Cardiac ventricle fibroblast (primary cell): ENCODE measurements at places on chromosomes 7 and 10. TPM values are rescaled to one million over a fixed set of nuclear protein-coding genes. Genes with fewer than 3 reads are reported as not detected.

The SMKR1 gene
- not detected in 2 replicates for total RNA-seq

The OR2A5 gene
- not detected in 2 replicates for total RNA-seq

The AKR1C3 gene
- total RNA-seq = 317 and 328 TPM in 2 replicates

The INSYN2A gene
- total RNA-seq = under 0.01 TPM in 1 of 2 replicates, not detected in the other

The HECW1 gene
- total RNA-seq = not detected in 2 replicates

The WDR86 gene
- total RNA-seq = 2.4 and 4.6 TPM in 2 replicates

The LIPN gene
- not detected in 2 replicates for total RNA-seq

The BMPR1A gene
- 21.6 and 25.3 TPM in 2 replicates for total RNA-seq

The GPRIN2 gene
- total RNA-seq = not detected in 2 replicates

The HOXA3 gene
- total RNA-seq = 0.10 TPM in 1 of 2 replicates, not detected in the other

The MACC1 gene
- not detected in 2 replicates for total RNA-seq

The ARPC1A gene
- total RNA-seq = 80.8 and 88.4 TPM in 2 replicates

The CYCS gene
- 19.8 and 19.9 TPM in 2 replicates for total RNA-seq

The HMX3 gene
- total RNA-seq = not detected in 2 replicates

The SPRN gene
- total RNA-seq = 0.20 and 0.75 TPM in 2 replicates

The CPA2 gene
- total RNA-seq = not detected in 2 replicates

The INMT gene
- total RNA-seq = 181 and 220 TPM in 2 replicates

The CDK14 gene
- 23.0 and 25.7 TPM in 2 replicates for total RNA-seq

The TDRD1 gene
- 1.2 and 1.7 TPM in 2 replicates for total RNA-seq

The CFAP70 gene
- total RNA-seq = 0.50 and 1.2 TPM in 2 replicates

The METTL2B gene
- 21.6 and 23.5 TPM in 2 replicates for total RNA-seq

The MKX gene
- total RNA-seq = not detected in 2 replicates

The CALML5 gene
- total RNA-seq = not detected in 2 replicates

The C10orf105 gene
- total RNA-seq = 0.06 TPM in 1 of 2 replicates, not detected in the other

The FFAR4 gene
- total RNA-seq = not detected in 2 replicates
